ENCODE measurements at places on chromosomes 6 and 20. TPM values are rescaled to one million over a fixed set of nuclear protein-coding genes. Genes with fewer than 3 reads are reported as not detected.
A peak's percentile ranks its signal among the peaks of the same experiment; 100 is the strongest.

DNA sequence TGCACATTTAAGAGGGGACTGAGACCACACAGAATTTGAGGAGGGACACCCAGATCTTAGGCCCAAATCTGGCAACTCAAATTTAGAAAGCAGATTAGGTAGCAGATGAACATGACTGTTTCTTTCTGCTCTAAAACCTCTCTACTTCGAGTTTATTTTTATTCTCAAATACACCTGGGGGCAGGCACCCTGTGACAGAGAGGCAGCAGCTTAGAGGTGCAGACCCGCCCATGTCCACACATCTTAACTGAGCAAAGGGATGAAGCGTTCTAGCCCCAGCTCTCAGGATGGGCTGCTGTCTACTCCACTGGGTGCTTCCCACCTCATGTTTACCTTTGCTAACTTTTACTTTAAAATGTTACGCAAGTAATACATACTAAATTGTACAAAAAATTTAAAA lies 125.0 kb downstream of the SLC23A2 start:
- no peak for DNase-seq

SLC17A3 gene
- polyA plus RNA-seq, result not detected

DNA sequence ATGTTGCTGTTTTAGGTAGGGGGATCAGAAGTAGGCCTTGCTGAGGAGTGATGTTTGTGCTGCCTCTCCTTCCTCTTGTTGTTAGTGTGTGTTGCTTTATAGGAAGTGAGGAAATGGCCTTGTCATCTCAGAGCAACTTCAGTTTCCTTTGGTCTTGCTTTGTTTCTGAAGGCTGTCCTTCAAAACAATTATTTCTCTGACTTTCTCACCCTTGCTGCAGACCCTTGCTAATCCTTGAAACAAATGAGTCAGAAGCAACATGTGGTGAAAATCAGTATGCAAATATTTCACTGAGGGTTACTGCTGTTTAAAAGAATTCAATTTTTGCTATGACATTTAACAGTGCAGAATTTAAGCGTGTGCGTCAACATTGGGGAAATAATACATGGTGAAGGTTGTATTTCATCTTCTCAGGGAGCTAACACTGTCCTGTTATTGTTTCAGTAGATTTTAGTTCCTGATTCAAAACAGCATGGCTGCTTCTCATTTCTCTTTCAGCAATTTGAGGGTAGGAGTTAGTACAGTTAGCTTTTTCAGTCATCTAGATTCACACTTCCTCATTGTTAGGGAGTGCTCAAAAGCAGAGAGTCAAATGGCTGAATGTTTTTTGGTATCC lies 13.8 kb downstream of the RNF144B start:
- no peak for DNase-seq

CALHM5 gene
- 3.3 TPM for polyA plus RNA-seq

AGER gene
- 6.5 TPM for polyA plus RNA-seq

- DNase-seq, result peak; percentile 49
Observed at GRCh38 chr6:129936329-129937165, 75.4 kb upstream of the TMEM244 start.

GRCh38 chr6:159533568-159533967 lies 159.5 kb downstream of the SOD2 start:
- no peak for DNase-seq

- no peak for DNase-seq
Observed at GRCh38 chr6:93894521-93894920, 475.2 kb upstream of the EPHA7 start.

PDYN gene
- not detected for polyA plus RNA-seq

KCNB1 gene
- 9.8 TPM for polyA plus RNA-seq

BPIFB4 gene
- polyA plus RNA-seq, result not detected

GRCh38 chr6:42877695-42878094 lies 1.7 kb upstream of the RPL7L1 start:
- DNase-seq, result no peak

GRCh38 chr20:4637081-4637797 lies 84.5 kb upstream of the PRND start:
- DNase-seq, result no peak

GRCh38 chr6:160756871-160757270 lies 54.8 kb downstream of the PLG start:
- DNase-seq, result no peak

- no peak for DNase-seq
Observed at GRCh38 chr20:3716195-3716834, 3.9 kb upstream of the SIGLEC1 start.

SPDEF gene
- 0.23 TPM for polyA plus RNA-seq

RSPO3 gene
- polyA plus RNA-seq, result 20.2 TPM

HLA-DRB1 gene
- 10.5 TPM for polyA plus RNA-seq

ADGRB3 gene
- polyA plus RNA-seq, result 0.94 TPM

AFDN gene
- 25.7 TPM for polyA plus RNA-seq

GRCh38 chr6:39060467-39061160 lies 12.0 kb downstream of the GLP1R start:
- no peak for DNase-seq

ID4 gene
- polyA plus RNA-seq, result 3.6 TPM

BMP7 gene
- polyA plus RNA-seq, result 6.4 TPM

- DNase-seq, result peak; percentile 67
Observed at GRCh38 chr20:58231683-58232082, 3.2 kb upstream of the ANKRD60 start.

DNA sequence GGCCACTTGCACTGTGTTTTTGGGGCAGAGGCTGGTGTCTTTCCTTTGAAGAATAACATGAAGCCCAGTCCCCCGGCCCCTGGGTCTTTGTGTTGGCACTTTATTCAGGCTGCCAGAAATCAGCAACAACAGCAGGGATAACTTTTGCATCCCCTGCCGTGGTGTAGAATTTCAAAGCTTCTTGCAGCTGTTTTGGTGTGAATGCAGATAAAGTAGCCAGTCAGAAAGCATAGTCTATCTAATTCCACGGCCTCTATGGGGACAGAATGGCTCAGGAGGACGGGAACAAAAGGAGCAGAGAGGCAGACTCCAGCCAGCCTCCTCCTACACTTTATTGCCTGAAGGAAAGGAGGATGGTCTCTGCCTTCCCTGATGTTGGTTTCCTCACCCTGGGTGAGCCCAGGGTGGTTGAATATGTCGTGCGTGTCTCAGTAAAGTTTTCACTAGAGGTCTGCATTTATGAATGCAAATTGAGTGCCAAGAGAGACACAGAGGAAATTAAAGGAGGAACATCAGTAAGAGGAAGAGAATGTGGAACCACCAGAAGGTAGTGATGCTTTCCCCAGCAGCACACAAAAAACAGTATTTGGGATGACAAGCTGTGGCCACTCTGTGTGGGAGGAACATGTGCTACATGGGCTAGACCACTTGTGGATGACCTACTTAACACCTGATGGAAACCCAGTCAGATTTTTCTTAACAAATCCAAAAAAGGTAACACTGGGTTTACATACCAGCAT lies 125.9 kb upstream of the TRAF3IP2 start:
- no peak for DNase-seq

DNA sequence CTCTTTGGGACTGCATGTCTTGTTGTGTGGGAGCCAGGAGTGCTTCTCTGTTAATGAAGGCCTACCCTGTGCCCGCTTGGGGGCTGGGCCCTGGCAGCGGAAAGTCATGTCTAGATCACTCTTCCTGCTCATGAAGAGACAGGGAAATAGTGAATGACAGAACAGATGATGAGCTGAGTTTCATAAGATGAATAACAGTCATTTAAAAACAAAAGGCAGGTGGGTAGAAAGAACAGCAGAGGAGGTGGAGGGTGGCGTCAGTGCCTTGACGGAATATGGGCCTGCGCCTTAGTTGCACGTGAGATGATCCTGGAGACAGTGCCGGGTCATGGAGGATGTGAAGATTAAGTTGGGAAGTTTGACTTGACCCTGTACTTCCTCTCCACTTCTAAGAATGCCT lies 85.5 kb downstream of the ARID1B start:
- DNase-seq, result no peak

- DNase-seq, result no peak
Observed at GRCh38 chr6:47407300-47408281, 70.0 kb upstream of the CD2AP start.
